CD14-positive monocyte (primary cell): ENCODE measurements at places on chromosomes 13 and 19. TPM values are rescaled to one million over a fixed set of nuclear protein-coding genes. Genes with fewer than 3 reads are reported as not detected.

KLK4 gene
- polyA plus RNA-seq: not detected

DNA sequence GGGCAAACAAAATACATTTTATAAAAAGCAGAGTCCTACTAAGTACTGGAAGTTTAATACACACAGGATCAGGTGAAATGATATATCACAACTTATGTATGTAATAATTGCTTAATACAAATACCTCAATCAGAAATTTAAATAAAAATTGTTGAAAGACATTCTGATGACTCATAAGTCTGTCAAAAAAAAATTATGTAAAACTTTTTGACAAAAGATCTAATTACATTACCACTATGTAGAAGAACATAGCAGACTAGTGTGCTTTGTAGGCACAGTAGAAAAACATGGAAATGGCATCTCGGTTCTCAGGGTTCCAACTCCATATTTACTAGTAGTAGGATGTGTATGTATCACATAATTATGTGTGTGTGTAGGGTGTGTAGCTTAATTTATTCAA lies 156.2 kb downstream of the DNAJC3 start:
- H3K36me3 ChIP-seq: no peaks in the 10 kb centered on the region
- no peak overlapping the region for H3K4me3 ChIP-seq
- peaks cover 2% of the 10 kb centered on the region for H3K4me1 ChIP-seq
- DNase-seq: no peak

- H3K27ac ChIP-seq: no peak overlapping the region
- H3K4me1 ChIP-seq: no peaks in the 10 kb centered on the region
- H3K4me3 ChIP-seq: no peak overlapping the region
- H3K27me3 ChIP-seq: no peaks in the 10 kb centered on the region
- DNase-seq: no peak
Measured at GRCh38 chr13:26946684-26947343, 186.2 kb upstream of the GPR12 start.

DNA sequence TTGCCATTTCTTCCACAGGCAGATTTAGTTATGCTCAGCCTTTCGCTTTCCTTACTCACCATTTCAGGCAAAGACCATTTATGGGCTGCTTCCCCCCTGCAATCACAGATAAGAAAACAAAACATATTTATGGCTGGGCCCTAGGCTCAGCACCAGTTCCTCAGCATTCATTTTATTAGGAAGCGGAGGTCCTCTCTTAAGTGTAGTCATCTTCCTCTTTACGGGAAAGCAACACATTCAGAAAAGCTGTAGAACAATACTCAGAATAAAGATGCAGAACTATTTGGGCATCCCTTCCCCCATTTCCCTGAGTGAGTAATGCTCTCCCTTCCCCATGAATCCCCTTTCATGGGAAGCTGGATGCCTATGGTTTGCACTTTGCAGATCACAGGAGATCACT lies 27.9 kb downstream of the FLT1 start:
- H3K4me1 ChIP-seq: peaks cover 53% of the 10 kb centered on the region
- DNase-seq: peak; percentile 61
- no peaks in the 10 kb centered on the region for H3K27me3 ChIP-seq
- H3K4me3 ChIP-seq: peak overlapping the region; percentile 41
- H3K36me3 ChIP-seq: no peaks in the 10 kb centered on the region

DNA sequence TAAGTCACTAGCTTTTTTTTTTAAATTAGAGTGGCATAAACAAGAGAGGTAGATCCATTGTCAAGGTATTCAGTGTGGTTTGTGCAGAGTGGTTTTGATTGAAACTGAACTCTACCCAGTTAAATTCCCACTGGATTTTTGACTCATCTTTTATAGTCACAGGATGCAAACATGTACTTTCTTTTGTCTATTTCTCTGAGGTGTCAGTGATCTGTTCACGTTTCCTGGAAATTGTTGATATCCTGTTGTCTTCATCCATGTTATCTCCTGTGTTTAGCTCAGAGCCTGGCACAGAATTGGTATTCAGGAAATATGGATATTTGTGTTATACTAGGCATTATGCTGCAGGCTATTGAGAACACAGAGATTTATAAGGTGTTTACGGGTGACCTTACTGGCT lies 119.7 kb downstream of the PCCA start:
- H3K36me3 ChIP-seq: no peaks in the 10 kb centered on the region
- no peak overlapping the region for H3K4me3 ChIP-seq
- H3K4me1 ChIP-seq: peaks cover 47% of the 10 kb centered on the region
- H3K27me3 ChIP-seq: no peaks in the 10 kb centered on the region
- no peak for DNase-seq
